ENCODE measurements at places on chromosomes 4 and X.

DNA sequence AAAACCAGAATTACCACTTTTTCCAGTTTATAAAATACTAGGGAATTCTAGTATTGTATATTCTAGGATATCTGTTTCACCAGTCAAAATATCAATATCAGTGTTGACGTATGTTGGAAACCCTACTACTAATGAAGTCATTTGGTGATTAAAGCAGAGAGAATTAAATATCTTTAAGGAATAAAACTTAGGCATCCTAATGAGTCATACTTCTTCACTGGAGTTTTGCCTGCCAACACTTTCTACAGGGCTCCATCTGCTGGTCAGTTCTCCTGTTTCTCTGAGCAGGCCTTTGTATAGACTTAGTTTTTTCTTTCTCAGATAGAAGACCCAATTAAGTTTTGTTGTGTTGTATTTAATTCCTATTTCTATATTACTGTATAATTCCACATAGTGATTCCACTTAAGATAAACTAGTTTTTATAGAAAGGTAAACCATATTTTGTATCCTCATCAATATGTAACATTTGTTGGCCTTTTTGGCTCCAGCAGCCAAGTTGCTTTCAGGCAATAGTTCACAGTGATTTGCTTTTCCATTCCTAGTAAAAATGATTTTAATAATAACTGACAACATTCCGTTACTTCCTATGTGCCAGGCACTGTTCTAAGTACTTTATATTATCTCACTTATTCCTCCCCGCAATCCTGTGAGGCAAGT lies 3.5 kb downstream of the AP1AR start:
- DNase-seq: peak; percentile 65

GRCh38 chrX:107755721-107756120 lies 19.9 kb downstream of the TSC22D3 start:
- DNase-seq: no peak

DNA sequence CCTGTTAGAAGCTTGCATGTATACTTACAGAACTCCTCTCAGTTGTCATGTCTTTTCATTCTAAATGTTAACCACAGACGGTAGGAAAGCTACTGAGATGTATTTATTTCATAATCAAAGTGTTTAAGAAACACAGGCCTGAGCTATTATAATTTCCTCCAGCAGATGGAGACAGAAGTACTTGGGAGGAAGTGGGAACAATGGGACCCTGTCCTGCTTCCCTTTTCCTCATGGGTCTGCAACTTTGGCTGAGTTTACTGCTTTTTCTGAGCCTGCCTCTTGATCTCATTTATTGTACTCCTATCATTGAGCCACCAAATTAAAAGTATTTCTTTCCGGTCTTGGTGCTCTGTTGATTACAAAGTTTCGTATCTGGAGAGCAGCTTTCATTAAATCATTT lies 67.7 kb upstream of the SPANXN2 start:
- no peak for DNase-seq

DNA sequence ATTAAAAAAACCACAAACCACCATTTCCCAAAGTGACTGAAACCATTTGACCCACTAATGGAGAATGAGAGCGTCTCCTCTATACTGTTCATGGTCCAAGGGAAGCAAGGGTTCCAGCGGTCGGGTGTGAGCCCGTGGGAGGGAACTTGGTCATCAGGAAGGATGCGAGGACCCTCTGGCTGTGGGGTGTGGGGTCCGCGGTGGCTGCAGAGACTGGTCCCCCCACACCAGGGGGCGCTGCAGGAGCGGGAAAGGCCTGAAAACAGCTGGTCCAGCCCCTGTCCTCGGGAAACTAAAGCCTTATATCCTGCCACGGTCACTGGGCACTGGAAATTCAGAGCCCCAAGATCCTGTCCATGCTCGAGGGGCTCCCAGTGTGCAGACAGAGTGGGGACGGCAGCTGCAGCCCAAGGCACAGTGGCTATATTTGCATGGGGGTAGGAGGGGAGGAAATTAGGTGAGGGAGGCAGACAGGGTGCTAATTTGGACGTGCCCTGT lies 4.3 kb downstream of the BLOC1S4 start:
- DNase-seq: peak; percentile 49

DNA sequence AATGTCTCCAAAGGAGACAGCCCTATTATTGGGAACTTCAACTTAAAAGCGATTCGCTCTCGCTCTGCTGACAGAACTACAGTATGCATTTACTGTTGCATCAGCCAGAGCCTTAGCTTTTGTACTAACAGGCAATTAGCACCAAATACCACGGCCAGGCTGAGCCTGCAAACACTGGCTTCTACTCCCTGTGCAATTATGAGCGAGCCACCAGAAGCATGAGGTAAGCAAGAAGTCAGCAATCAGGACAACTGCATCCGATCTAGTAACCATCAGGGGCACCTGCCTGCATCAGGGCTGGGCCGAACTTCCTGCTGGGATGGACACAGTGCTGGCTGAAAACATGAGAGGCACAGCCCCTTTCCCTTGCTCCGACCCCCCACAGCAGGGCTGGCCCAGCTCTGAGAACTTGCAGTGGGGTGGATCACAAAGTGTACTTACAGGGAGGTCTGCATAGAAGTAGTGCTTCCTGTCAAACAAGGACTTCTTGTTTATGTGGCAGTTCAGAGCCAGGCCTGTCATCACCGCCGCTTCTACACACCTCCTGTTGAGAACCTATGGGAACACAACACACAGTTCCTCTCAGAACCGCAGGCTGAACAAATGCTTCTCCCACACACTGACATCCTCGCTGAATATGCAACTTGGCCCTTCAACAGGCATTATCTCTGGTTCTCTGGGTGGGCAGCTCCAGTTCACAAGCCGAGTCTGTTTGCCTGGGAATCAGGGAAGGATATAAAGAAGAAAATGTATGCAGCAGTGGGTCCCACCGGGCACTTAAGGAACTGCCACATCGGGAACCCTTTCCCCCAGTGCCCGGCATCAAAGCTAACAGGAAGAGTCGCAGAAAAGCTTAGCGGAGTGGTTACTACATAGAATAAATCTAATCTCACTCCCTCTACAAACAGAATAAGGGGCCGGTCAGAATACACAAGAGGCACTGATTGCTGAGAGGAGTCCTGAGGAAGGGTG lies 41.5 kb downstream of the GATB start:
- no peak for DNase-seq

- DNase-seq: no peak
Measured at GRCh38 chr4:169909479-169909878, 116.7 kb downstream of the MFAP3L start.
